Stimulated activated CD4-positive, alpha-beta T cell treated with anti-CD3 and anti-CD28 coated beads, Interleukin-15, amount 100 ng/mL, for 1 hour (primary cell): ENCODE measurements at places on chromosomes 11 and 22.

DNA sequence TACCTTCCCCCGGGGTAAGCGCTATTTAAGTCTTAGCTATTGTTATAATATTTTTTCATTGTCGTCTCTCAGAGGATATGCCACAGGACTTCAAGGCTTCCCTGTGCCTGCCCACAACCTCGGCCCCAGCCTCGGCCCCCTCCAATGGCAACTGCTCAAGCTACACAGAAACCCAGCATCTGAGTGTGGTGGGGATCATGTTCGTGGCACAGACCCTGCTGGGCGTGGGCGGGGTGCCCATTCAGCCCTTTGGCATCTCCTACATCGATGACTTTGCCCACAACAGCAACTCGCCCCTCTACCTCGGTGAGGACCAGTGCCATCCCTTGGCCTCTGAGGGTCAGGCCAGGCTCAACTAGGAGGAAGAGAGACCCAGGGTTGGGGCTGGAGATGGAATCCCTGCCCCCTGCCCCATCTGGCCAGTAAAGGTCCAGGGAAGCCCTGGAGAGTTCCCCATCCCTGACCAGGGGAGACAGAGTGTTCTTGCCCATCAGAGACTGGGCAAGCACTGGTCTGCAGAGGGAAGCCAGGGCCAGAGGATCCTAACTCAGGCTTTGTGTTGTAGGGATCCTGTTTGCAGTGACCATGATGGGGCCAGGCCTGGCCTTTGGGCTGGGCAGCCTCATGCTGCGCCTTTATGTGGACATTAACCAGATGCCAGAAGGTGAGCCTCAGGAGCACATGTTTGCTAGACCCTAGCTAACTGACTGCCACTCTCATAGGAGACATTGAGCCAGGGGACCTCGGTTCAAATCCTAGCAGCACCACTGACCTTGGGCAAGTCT, 18.4 kb downstream of the SLCO2B1 start:
- DNase-seq = no peak

GRCh38 chr11:8005556-8005955, 18.4 kb downstream of the EIF3F start:
- no peak for DNase-seq

DNA sequence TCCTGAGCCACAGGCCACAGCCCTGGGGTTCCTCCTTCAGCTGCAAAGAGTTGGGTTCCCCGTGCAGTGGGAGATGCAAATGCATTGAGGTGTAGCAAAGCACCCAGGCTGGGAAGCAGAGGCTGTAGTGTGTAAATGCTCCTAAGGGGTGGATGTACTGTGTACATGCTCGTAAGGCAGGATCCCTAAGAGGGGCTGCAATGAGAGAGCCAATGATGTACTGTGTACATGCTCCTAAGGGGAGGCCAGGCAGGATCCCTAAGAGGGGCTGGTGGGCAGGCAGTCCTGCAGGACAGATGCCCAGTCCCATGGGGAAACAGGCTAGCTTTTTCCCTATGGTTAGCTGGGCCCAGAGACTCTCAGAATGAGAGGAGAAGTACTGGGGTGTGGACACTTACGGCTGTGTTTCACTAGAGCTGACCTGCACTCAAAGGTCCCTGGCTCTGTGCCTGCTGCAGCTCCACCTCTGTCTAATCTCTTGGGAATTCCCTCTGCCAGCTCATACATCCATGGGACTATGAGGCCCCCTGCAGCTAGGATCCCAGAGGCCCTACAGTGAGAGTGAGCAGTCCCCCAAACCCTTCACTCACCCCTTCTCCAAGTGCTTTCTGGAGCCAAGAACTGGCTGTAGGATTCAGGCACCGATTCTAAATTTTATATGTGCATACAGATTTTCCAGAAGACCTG, 261.9 kb upstream of the LUZP2 start:
- DNase-seq = no peak

DNA sequence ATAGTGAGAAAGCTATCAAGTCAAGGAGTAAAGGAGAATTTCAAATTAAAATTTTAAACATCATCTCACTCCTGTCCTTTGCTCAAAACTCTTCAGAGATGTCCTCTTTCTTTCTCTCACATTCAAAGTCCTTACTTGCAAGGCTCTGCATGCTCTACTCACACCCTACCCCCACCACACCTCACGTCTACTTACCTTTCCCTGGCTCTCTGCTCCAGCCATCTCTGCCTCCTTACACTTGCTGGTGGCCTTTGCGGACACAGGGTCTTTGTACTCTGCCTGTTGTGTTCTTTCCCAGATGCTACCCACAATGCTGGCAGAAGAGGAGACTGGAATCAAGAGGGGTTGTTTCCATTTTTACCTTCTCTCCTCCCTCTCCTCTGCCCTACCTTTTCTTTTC, 405.2 kb downstream of the INSC start:
- no peak for DNase-seq

GRCh38 chr11:10058356-10058755, 235.7 kb downstream of the SBF2 start:
- DNase-seq = no peak

DNA sequence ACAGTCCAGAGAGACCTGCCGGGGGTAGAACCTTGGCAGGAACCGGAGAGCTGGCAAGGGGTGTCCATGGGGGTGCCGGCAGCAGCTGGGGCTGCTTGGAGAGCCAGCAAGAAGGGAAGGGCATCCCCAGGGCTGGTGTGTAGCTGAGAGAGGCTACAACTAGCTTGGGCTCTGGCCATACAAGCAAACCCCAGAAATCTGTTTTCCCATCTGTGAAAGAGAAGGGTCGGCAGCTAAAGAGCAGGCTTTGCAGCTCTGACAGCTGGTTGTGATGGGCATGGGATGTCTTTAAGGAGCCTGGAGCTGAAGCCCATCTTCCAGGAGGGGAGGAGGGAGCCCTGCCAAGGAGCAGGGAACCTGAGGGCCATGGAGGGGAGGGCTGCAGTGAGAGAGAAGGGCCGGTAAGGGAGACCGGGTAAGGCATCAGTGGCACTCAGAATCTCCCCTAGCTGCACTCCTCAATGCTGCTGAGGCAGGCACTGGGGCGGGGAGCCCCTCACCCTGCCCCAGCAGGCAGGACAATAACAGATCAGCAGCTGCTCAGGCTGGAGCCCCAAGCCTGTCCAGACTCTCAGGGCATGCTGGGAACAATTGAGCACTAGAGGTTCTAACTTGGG, 3.9 kb downstream of the CHST1 start:
- DNase-seq = no peak

- DNase-seq = no peak
Measured at GRCh38 chr11:118742304-118742703, 48.7 kb downstream of the DDX6 start.

DNA sequence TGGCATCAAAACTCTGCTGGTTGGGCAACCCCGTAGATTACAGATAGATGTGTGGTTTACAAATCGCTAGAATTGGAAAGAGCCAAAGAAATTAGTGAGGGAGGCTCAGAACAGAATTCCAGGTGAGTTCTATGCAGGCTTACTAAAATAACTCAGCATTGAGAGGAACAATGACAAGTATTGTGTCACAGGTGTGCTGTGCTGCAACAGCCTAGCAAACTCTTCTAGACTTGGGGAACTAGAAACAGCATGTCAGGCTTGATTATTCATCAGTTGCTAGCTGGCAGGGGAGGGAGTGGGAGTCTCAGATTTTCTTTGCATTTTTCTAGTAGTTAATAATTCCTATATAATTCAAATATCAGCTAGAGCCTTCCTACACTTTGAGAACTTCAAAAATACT, 26.3 kb upstream of the RASD2 start:
- no peak for DNase-seq

DNA sequence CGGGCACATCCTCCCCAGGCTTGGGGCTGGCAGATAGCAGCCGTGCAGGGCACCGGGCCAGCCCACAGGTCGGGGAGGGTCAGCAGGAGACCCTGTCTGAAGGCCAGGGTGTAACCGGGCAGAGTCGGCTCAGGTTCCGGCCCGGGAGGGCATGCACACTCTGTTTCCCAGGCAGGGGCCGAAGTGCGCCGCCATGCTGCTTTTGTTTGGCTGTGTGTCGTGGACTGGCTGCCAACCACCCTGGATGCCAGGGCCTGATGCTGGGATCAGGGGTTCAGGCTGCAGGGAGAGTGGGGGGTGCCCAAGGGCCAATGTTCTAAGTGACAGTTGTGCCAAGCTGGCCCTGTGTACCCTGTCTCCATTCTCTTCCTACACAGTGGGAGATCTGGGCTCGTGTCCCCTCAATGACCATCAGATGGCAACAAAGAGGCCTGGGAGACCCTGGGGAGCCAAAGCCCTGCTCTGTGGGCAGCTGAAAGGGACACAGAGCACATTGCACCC, 120.9 kb upstream of the B3GAT1 start:
- DNase-seq = no peak

GRCh38 chr22:27299181-27300085, 502.1 kb downstream of the MN1 start:
- DNase-seq = no peak

GRCh38 chr11:88818978-88819377, 246.8 kb downstream of the GRM5 start:
- no peak for DNase-seq

DNA sequence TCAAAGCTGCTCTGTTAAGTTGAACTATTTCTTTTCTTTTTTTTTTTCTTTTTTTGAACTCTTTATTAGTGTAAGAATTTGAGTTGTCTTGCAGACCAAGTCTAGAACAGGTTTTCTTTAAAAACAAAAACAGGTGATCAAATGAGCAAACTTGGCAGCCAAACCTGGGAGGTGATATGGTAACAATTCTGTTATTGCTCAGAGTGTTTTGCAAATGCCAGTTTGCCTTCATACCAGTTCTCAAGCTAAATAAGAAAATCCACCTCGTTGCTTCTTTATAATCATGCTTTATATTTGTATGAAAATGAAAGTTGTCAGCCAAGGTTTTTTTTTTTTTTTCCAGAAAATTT, 76.9 kb downstream of the DEPDC5 start:
- no peak for DNase-seq

DNA sequence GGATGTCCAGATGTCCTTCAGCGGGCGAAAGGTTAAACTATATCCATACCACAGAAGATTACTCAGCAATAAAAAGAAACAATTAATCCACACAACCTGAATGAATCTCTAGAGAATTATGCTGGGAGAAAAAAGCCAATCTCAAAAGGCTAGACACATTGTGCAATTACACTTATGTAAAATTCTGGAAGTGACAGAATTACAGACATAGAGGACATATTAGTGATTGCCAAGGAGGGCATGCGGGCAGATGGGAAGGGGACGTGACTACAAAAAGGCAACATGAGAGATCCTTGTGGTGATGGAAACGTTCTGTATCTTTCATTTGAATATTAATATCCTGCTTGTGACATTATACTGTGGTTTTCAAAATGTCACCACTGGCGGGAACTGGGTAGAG, 103.5 kb upstream of the BMAL1 start:
- no peak for DNase-seq

GRCh38 chr22:32760815-32761214, 40.7 kb upstream of the TIMP3 start:
- no peak for DNase-seq

DNA sequence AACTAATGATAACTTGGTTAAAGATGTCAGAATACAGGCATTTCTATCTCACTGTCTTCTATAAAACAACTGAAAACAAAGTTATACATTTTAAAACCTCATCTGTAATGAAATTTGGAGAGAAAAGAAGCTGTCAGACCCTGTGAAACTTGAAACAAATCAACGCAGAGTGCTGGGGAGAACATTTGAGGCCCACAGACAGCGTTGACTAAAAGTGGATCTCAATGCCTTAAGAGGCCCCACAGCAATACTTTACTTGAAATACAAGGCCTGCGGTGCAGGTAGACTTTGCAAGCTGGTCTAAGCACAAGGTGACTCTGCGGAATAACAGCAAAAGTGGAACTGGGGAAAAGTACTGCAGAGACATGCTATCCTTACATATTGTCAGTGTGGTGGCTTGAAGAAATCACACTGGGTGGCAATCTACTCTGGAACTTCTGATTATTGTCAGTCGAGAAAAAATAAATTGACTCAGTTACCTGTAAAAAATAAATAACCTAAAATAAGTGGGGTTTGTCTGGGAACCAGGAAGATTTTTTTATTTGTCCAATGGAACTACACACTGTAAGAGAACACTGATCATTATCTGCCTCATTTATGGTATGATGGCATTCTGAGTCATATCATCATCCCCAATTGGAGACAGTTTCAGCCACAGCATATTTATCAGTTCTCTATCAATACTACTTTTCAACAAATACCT, 138.9 kb downstream of the LUZP2 start:
- DNase-seq = no peak

DNA sequence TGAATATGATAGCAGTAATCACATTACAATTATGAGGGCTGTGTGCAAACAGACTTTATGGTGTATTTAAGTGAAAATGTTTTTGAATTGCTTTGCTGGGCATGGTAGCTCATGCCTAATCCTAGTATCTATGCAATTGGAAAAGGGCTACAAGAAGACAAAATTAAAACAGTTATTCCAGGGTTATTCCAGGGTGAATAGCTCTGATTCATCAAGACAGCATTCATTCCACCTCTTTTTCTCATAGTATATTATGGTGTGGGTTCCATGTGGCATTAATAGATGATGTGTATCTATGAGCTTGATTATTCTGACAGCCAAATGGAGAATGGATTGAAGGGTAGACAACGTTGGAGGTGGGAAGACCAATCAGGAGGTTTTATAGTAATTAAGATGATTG, 12.1 kb upstream of the SIDT2 start:
- no peak for DNase-seq

DNA sequence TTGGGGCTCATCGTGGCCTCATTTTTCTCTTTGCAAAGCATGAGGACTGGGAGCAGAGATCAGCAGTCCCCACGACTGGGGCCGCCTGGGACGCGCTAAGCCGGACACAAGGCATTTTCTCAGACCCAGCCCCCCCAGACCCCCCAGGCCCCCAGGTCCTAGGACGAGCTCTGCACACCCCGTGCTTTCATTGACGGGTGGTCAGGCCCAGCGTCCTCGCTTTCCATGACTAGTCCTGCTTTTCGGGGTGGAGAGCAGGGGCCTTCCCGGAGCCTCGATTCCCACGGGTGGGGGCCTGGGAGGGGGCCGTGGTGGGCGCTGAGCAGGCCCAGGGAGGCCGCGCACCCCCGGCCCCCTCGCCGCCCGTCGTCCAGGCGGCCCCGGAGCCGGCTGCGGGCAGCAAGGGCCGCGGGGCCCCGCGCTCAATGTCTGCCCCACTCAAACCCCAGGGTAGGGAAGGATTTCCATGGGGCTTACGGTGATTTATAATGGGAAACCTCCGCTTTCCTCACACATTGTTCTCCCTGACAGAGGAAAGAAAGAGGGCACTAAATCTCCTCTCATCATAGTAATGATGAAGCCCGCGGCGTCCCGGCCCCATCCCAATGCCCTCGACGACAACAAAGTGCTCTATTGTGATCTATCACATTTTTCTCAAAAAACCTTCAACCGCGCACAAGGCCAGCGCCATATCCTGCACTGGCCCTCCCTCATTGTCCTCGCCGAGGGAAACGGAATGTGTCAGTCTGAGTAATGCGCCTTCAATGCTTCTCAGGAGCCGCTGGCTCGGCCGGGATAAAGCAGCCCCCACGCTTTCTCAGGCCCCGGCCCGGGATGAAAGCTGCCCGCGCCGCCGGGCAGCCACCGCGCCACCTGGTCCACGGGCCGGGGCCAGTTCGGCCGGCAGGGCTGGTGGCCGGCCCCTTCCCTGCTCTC, 10.4 kb upstream of the LINC01488 start:
- no peak for DNase-seq

DNA sequence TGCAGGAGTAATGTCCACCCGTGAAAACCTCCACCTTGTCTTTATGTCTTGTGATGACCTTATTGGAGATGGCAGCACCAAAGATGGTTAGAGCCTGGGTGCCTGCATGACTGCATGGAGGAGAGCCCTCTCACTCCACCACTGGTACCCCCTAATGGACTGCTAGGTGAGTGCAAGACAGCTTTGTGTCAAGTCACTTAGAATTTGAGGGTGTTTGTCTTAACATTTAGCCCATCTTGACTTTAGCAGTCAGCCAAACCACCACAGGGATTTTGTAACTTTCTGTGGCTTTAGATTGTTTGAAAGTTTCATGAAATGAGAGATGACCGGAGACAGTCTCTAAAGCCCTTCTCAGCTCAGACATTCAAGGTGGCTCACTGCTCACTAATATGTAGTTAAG, 232.9 kb upstream of the NCAM1 start:
- no peak for DNase-seq
